Epithelial cell of umbilical artery (primary cell): ENCODE measurements at places on chromosomes 1 and 21. TPM values are rescaled to one million over a fixed set of nuclear protein-coding genes. Genes with fewer than 3 reads are reported as not detected.

The LCE1F gene
- not detected in 2 replicates for total RNA-seq

The LRRC53 gene
- total RNA-seq, result not detected in 2 replicates

The OR10Z1 gene
- total RNA-seq, result not detected in 2 replicates

The PGLYRP3 gene
- not detected in 2 replicates for total RNA-seq

The BMP8B gene
- total RNA-seq, result under 0.01 and 0.15 TPM in 2 replicates

The ZNF648 gene
- not detected in 2 replicates for total RNA-seq

The CPLANE2 gene
- total RNA-seq, result 5.5 and 5.6 TPM in 2 replicates

The SLC2A1 gene
- 68.9 and 133 TPM in 2 replicates for total RNA-seq

The LAPTM5 gene
- total RNA-seq, result 4.1 and 9.7 TPM in 2 replicates

The TDRD10 gene
- 1.5 and 3.2 TPM in 2 replicates for total RNA-seq

The OR6N1 gene
- total RNA-seq, result not detected in 2 replicates

The LIX1L gene
- 17.3 and 20.1 TPM in 2 replicates for total RNA-seq

The PLA2G5 gene
- 0.32 and 0.46 TPM in 2 replicates for total RNA-seq

The SLC25A33 gene
- total RNA-seq, result 8.4 and 13.8 TPM in 2 replicates

The LCE3E gene
- total RNA-seq, result not detected in 2 replicates

The LPAR3 gene
- total RNA-seq, result 0.15 TPM in 1 of 2 replicates, not detected in the other

The SERBP1 gene
- 299 and 384 TPM in 2 replicates for total RNA-seq

The ZC3H11A gene
- 83.1 and 84.1 TPM in 2 replicates for total RNA-seq

The CYP4A11 gene
- not detected in 2 replicates for total RNA-seq

The FAM167B gene
- 0.97 and 3.6 TPM in 2 replicates for total RNA-seq

The GNG4 gene
- total RNA-seq, result not detected in 2 replicates

The SPATA45 gene
- not detected in 2 replicates for total RNA-seq

The DNAJC8 gene
- total RNA-seq, result 66.3 and 108 TPM in 2 replicates

The CATSPERE gene
- total RNA-seq, result 0.30 and 0.65 TPM in 2 replicates

The ITLN1 gene
- total RNA-seq, result not detected in 2 replicates

The LDLRAD2 gene
- total RNA-seq, result not detected in 2 replicates

The MTARC1 gene
- 1.3 and 2.3 TPM in 2 replicates for total RNA-seq

The ASCL5 gene
- not detected in 2 replicates for total RNA-seq

The PHGDH gene
- 83.8 and 107 TPM in 2 replicates for total RNA-seq

The OR2T29 gene
- not detected in 2 replicates for total RNA-seq
